PC-9 (cell line): ENCODE measurements at places on chromosomes 11 and 22.

GRCh38 chr11:73273222-73273895, 1.2 kb downstream of the P2RY6 start:
- DNase-seq, result no peak

DNA sequence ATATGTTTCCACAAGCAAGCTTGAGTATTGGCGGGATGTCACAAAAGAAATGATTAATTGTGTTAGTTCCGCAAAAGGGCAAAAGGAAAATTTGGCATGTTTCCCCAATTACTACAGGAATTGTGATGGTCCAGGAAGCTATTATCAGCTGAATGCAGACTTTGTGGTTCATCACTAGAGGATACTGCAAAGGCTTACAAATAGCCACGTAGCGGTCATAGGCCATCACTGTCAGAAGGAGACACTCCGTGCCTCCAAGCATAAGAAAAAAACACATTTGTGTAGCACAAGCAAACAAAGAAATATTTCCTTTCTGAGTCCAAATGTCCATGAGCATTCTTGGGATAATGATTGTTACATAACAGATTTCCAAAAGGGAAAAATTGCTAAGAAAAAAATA, 1.8 kb downstream of the OR10AG1 start:
- DNase-seq, result no peak

GRCh38 chr22:36027935-36028645, 534 bp downstream of the RBFOX2 start:
- no peak for DNase-seq

GRCh38 chr11:71301858-71302533, 49.6 kb upstream of the SHANK2 start:
- no peak for DNase-seq

- DNase-seq, result no peak
These were observed 7.8 kb upstream of the FANCF start for GRCh38 chr11:22633354-22633902.

- DNase-seq, result no peak
These were observed 828.0 kb downstream of the DLG2 start for GRCh38 chr11:84799112-84799511.

- DNase-seq, result no peak
These were observed 4.7 kb upstream of the TSSC4 start for GRCh38 chr11:2395856-2396255.

- no peak for DNase-seq
These were observed 23.9 kb downstream of the NEFH start for GRCh38 chr22:29503811-29504372.

- DNase-seq, result no peak
These were observed 7.3 kb upstream of the CTSC start for GRCh38 chr11:88344869-88345268.

- DNase-seq, result no peak
These were observed 138.9 kb downstream of the CD44 start for GRCh38 chr11:35277827-35278226.

- peak; percentile 80 for DNase-seq
These were observed 831 bp upstream of the TMEM135 start for GRCh38 chr11:87036756-87037449.

GRCh38 chr11:32396991-32397390, 38.3 kb downstream of the WT1 start:
- no peak for DNase-seq

DNA sequence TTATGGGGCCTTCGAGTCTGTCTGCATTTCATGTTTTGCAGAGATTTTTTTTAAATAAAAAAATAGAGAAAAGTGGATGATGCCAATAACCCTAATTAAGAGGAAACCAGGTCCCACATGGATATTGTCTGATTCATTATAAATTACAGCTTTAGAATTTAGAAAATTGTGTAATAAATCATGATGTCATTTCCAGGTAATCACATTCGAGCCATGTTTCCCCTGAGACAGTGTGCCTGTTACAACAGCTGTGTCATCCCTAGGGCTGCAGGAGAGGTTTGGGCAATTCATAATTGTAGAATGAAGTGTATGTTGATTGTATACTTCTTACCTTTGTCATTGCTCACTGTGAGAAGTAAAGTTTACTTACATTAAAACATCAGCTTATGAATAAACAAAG, 38.3 kb downstream of the NCAM1 start:
- DNase-seq, result no peak

DNA sequence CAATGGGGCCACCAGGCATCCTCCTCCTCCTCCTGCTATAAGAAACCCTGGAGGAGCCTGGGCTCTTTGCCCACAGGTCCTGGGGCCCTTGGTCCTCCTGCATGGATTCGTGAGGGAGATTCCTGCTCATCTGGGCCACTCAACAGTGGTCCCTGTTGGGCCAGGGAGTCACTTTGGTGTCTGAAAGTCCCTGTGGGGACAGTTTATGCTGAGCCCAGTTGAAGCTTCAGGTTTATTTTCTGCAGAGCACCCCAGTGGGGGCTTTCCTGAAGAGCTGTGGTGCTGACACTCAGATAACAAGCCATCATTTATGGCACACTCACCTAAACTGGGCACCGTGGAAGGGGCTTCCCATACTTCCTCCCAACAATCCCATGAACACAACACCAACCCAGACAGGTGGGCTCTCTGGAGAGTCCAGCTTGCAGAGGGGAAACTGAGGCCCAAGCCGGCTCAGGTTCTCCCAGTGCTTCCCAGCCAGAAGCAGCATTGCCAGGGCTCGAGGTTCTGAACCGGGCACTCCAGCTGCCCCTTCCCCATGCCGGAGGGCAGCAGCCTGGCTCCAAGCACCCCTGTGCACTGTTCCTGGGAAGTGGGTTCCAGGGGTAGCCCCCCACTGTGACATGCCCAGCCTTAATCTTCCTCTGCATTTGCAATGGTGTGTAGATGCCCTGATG, 91.3 kb downstream of the MYEOV start:
- DNase-seq, result no peak

DNA sequence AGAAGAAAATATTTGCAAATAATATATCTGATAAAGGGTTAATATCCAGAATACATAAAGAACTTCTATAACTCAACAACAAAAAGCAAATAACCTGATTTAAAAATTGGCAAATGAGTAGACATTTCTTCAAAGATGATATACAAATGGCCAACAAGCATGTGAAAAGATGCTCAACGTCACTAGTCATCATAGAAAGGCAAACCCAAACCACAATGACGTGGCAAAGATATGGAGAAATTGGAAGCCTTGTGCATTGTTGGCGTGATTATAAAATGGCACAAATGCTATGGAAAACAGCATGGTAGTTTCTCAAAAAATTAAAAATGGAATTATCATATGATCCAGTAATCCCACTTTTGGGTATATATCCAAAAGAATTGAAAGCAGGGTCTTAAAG, 466.3 kb downstream of the TBC1D22A start:
- no peak for DNase-seq

GRCh38 chr11:59207988-59208451, 4.7 kb downstream of the MPEG1 start:
- peak; percentile 62 for DNase-seq

- no peak for DNase-seq
These were observed 92.1 kb upstream of the APOA1 start for GRCh38 chr11:116929414-116930090.

GRCh38 chr22:39446239-39446721, 10.5 kb upstream of the MGAT3 start:
- no peak for DNase-seq

DNA sequence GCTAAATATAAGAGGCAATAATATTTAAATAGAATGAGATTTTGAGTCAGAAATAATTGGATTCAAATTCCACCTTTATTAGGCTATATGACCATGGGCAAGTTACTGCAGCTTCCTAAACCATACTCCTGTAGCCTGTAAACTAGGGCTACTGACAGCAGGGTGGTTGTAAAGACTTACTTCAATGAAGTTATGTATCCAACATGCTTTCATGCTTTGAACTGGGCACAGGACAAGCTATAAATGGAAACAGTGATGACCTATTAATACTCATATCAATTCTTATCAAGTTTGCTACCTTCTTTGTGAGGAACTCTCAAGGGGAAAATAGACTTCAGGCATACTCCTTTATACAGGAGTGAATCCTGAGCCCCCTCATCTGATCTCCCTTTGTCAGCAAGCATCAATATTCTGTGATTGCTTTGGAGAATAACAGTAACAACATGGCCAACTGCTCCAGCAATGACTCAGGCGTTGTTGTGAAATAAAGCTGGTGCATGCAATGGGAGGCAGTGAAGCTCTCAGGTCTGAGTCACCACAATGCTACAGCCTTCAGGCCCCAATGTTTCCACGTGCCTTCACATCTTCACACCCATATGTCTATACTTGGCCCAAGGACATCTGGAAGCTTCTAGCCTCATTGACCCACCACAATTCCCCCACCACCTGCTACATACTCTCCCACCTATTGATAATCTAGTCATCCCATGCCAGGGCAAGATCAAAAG, 102.5 kb downstream of the KCNA4 start:
- DNase-seq, result no peak

GRCh38 chr22:32336771-32337424, 20.8 kb upstream of the RFPL3 start:
- DNase-seq, result no peak

DNA sequence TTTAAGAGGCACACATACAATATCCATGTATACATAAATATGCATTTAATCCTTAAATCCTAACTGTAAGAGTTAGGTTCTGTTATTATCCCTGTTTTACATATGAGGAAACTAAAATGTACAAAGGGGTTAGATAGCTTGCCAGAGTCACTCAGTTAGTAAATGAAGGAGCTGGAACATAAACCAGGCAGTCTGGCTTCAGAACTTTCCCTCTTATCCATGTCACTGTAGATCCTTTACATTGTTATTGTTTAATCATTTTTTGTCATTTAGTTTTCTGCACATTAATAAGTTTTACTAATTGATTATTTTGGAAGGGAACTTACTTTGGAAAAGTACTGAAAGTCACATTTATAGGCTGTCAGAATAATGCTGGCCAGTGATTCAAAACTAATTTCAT, 282.4 kb downstream of the TMEM135 start:
- no peak for DNase-seq

GRCh38 chr22:44396727-44397722, 84.3 kb upstream of the SHISAL1 start:
- DNase-seq, result no peak

- DNase-seq, result no peak
These were observed 53.1 kb downstream of the ARRB1 start for GRCh38 chr11:75298191-75298975.

DNA sequence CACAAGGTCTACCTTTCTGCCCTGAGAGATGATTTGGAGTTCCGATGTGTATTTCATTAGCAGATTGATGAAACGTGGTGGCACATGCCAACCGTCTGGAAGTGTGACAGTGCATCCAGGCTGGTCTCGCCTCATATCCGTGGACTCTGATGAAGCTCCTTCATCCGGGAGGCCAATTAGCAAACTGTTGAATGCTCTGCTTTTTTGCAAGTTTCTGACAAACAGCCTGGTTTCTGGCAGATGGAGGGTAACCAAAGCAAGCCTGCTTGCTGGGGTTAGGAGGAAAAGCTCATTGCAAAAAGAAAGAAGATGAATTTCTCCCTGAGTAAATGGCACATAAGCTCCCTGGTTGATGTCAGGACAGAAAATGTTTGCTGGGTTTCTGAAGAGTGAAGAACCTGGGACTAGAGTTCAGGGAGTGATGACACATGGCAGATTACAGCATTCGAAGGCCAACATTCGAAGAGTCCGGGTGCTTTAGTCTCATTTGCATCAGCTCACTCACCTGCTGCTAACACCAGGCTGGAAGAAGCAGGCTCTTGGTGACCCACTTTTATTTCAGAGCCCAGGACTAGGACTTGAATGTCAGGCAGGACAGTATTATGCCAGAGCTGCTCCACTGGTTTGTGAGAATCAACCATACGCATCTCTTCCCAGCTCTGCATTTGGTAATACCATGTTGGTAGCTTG, 135.9 kb upstream of the TTC12 start:
- DNase-seq, result no peak

DNA sequence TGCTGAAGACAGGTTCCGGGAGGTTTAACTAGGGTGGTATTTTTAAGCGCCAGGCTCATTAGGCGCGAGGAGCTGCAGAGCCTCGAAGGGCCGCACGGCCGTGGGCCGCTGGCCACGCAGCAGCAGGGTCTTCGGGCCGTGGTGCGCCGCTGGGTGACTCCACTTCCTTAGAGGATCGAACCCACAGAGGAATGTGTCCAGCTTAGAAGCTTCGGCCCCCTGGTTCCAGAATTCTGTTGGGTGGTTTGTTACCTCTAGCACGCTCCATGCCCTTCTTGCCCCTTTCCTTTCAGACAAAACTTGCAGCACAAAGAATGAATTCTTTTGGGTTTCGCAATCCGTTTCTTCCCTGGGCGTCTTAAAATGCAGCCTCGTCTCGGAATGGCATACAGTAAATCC, 773 bp upstream of the PATL1 start:
- DNase-seq, result peak; percentile 67

DNA sequence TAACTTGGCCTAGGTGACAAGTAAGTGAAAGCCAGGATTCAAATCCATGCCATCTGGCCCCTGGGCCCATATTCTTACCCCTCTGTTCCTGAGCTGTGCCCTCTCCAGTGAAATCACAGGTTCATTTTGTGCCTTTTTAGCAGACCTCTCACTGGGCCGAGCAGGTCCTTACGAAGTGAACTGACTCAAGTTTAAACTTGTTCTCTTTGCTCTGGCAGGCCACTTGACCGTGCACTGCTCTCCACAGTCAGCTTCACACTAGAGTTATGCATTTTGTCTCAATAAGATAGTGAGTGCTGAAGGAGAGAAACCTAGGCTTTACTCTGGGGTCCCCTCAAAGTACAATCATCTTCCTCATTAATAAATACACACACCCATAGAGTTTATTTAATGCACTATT, 40.7 kb downstream of the ARFGAP3 start:
- no peak for DNase-seq

DNA sequence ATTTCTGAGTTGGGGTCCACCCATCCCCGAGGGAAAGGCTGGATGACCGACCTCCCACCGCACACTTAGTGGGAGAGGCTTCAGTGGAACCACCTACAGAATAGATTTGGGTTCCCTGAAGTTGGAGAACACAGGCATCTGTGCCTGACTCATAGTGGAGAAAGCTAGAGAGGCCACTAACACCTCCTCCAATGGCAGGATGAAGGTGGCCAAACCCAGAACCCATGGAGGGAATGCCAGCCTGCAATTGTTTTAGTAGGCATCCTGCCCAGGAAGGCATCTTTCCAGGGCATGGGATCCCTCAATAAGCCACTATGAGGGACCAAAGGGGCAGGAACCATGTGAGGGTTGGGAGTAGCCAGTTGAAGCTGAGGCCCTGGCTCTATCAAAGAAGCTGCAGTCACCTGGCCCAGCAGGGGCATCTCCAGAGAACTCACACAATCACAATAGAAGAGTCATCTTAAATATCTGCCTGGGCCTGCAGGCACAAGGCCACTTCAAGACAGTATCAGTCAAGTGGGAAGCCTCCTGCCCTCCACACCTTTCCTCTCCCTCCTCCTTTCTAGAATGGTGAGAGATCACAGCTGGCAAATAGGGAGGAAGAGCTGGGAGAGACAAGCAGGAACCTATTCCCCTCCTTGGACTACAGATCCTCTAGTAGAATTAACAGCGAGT, 124.1 kb upstream of the CSNK2A3 start:
- no peak for DNase-seq

DNA sequence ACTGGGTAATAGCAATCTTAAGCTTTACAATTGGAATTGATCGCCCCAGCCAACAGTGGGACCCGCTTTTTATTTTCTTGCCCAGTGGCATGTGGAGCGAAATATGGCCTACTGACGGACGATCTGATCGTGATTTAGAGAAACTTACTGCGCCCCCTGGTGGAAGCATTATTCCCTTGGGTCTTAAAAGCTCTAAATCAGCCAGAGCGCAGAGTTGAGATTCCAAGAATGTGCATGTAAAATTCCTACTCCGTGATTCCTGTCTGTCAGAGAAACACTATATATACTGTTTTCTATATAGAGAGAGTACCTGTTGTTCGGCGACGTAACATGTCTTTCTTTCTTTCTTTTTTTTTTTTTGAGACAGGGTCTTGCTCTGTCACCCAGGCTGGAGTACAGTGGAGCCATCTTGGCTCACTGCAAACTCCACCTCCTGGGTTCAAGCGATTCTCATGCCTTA, 3.7 kb upstream of the DPF2 start:
- peak; percentile 75 for DNase-seq
